ENCODE measurements at places on chromosomes 12 and 14. TPM values are rescaled to one million over a fixed set of nuclear protein-coding genes. Genes with fewer than 3 reads are reported as not detected.

DNA sequence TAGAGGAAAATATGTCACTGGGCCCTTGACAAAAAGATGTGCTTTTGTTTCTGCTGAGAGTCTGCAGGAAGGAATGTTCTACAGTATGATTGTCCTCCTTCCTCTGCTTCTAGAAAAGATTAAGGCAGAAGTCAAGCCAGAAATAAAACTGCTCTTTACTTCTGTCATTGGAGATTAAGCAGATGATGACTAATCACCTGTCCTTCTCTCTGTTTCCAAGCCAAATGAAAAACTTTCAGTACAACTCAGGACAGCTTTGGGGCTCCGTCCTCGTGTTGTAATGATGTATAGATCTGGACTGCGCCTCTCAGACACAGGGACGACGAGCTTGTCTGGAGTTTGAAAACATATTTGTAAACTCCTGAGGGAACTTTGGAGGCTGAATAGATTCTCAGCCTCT, 159.3 kb downstream of the DYRK2 start:
- H3K4me1 ChIP-seq = no peaks in the 10 kb centered on the region
- no peak overlapping the region for H3K4me3 ChIP-seq
- H3K27ac ChIP-seq = no peak overlapping the region

DNA sequence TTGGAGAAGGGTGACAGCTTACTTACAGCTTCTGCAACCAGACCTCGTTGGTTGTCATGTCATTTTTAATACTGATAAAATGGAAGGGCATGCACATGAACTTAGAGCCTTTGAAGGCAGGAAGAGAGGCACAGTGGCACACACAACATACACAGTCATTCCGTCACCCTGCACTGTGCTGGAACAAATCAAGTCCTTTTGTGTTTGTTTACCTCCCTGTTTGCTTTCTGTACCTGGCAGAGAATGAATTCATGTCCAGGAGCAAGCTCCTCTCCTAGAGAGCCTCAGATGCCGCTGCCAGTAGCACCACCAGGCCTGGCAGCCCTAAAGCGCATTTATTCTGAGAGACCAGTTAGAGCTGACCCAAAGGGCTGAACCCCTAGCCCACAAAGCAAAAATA, 460.3 kb downstream of the EGLN3 start:
- H3K27me3 ChIP-seq = no peaks in the 10 kb centered on the region
- H3K36me3 ChIP-seq = no peaks in the 10 kb centered on the region
- H3K4me1 ChIP-seq = no peaks in the 10 kb centered on the region
- no peak overlapping the region for H3K27ac ChIP-seq
- H3K4me3 ChIP-seq = no peak overlapping the region

GRCh38 chr14:104805326-104805678, 4.4 kb downstream of the ZBTB42 start:
- no peaks in the 10 kb centered on the region for H3K36me3 ChIP-seq
- H3K27me3 ChIP-seq = no peaks in the 10 kb centered on the region
- H3K27ac ChIP-seq = no peak overlapping the region
- H3K4me1 ChIP-seq = peaks cover 38% of the 10 kb centered on the region
- no peak for DNase-seq

DNA sequence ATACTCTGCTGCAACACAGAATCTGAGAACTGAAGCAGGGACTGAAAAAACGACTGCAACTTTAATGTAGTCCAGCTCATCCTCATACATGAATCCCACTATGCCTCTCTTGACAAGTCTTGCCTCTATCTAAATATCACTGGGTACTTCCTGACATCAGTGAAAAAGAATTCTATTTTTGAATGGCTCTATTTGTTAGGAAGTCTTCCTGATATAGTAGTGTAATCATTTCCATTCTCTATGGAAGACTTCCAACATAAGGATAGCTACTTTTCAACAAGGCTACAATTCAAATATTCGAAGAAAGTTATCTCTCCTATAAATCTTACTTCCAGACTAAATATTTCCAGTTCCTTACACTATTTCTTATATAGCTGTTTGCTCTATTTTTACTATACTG, 167.5 kb downstream of the MDGA2 start:
- no peaks in the 10 kb centered on the region for H3K36me3 ChIP-seq
- DNase-seq = no peak
- no peak overlapping the region for H3K27ac ChIP-seq
- H3K4me3 ChIP-seq = no peak overlapping the region
- H3K4me1 ChIP-seq = no peaks in the 10 kb centered on the region
- H3K27me3 ChIP-seq = no peaks in the 10 kb centered on the region

DNA sequence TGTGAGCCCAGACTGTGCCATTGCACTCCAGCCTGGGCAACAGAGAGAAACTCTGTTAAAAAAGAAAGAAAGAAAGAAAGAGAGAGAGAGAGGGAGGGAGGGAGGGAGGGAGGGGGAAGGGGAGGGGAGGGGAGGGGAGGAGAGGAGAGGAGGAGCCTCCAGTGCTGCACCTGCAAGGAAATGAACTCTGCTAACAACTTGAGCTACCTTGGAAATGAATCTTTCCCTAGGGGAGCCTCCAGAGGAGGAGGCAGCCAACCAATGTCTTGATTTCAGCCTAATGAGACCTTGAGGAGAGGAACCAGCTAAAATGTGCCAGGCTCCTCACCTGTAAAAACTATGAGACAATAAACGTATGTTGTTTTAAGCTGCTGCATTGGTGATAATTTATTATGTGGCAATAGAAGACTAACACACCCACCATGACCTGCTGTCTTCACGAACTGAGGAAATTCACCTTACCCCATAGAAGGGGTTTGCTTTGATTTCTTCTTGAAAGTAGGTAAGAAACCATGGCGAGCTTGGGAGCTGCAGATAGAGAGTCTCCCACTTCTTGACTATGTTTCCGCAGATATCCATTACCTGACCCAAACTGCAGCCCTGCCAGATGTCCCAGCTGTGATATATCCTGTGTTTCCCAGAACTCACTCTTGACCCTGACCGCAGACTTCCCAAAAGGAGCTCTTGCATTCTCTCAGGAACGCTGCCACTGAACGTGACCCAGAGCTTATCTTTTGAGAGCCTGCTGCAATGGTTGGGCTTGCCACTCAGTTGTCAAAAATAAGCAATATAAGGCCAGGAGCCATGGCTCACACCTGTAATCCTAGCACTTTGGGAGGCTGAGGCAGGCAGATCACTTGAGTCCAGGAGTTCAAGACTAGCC, 31.5 kb upstream of the TMPO start:
- no peaks in the 10 kb centered on the region for H3K4me1 ChIP-seq
- H3K27ac ChIP-seq = no peak overlapping the region
- H3K36me3 ChIP-seq = no peaks in the 10 kb centered on the region

Gene BEGAIN
- total RNA-seq = 0.93 TPM

Gene PTHLH
- total RNA-seq = 67.6 TPM
